ENCODE measurements at places on chromosomes 1 and 21.
A peak's percentile ranks its signal among the peaks of the same experiment; 100 is the strongest.

DNA sequence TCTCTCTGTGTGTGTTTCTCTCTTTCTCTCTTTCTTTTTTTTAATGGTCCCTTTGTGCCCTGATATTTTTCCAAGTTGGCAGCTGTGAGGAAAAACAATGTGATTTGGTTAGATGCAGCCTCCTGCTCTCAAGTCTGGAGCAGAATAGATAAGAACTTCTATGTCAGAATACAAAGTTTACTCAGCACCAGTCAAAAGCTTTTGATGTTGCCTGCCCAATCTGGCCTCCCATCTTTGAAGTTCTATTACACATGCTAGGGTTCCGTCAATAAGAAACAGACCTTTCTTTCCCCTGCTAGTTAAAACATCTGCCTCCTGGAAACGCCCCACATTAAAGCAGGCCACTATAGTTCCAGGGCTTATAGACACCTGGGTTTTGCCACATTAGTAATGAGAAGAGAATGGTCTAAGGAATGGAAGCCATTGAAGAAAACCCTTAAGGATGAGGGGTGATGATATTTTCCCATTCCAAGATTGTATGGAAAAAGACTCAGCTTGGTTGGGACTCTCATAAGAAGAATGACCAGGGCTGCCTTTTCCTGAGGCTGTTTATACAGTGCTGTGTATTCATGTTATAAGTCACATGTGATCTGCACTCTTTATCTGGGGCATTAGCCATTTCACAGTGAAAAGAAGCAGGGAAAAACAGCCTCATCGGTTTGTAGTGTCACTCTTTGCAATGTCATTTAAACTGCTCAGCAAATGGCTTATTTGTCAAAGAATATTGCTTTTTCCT, 414.7 kb upstream of the PROX1 start:
- DNase-seq: no peak

DNA sequence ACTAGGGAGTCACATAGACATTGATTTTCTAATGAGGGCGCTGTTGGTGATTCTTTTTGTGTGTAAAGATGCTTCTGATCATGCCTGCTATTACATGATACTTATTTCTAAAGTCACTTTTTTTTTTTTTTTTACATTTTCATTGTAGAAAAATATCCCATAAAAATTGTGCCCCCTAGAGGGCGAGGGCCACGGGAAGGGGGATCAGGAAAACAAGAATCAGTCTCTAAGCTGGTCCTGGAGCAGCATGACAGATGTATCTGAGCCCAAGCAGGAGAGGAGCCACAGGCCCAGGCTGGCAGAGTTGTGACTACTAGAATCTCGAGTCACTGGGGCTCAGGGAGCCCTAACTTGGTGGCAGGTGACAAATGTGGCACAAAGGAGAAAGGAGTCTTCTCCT, 28.1 kb downstream of the ZSCAN20 start:
- no peak for DNase-seq

DNA sequence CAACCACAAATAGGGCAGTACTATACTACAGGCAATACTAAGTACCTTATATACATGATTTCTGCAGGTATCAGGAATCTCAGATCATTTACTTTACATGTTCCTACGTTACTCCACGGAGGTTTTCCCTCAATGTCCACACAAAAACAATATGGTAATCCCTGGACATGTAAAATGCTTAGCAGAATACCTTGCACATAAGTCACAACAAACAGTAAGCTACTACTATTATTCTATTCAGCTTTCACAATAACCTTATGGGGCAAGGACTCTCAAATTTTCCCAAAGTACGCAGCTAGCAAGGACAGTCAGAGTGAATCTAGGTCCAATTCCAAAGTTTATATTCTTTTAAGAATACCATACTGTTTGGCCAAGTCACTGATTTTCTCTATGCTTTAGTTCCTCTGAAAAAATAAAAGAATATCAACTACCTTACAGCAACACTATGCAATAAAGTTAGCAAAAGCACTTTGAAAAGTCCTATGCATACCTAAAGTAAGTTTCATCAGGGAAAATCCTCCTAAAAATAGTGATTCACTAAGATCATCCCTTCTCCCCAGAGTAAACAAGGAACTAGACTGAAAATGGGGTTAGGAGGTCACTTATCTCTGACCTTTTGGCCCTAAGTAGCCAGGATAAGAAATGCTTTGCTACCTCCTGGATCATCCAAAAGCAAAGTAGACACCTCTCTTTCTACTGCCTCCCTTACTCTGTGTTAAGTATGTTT, 67.4 kb downstream of the LUZP1 start:
- DNase-seq: no peak

DNA sequence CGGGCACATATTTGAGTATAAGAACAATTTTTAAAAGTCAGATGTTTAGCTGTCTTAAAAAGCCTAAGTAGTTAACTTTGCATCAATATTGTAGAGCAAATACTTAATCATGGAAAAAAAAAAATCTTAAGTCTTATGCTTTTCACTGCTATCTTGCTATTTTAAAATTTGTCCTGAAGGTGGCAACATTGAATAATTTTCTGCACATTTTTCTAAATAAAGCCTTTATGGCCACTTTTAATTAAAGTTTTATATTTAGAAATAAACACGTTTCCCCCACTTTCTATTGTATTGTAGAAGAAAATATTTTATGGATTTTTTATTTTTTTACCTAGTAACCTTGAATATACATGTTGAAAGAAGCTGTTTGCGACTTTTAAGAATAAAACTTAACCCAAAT, 198.8 kb downstream of the AMY1C start:
- no peak for DNase-seq

DNA sequence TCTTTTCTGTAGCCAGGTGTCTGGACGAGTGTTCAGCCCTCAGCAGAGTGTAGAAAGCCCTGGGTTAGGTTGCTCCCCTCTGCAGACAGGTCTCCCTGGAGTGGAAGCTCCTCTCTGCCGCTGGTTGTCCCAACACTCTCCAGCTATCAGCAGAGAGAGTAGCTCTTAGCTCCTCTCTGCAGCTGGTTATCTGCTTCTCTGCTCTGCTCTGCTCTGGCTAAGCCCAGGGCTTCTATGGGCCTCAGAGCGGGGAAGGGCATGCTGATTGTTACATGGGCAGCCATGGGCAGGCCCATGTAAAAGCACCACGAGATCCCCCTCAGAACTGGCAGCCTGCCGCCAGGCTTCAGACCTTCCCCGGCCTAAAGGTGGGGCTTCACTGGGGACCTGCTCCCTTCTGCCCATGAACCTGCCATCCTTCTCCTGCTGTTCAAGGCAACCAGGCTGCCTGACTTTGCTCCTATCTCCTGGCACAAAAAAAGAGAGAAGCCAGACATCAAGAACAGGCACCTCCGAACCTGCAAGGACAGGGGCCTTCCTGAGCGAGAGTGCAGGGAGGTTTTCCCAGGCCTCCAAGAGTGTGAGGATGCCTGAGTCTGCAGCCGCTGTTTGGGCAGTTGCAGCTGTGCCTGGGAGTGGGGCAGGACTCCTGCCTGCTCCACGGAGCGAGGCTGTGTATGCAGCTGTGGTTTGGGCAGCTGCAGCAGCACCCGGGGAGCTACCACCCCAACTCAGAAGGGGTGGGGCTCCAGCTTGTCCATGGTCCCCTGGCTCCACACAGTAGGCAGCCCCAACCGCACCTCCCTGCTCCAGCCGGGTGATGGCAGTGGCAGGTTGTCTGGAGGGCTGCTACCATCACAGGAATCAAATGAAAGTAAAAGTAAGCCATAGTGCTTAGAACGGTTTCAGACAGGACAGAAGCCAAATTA, 973.7 kb downstream of the LTN1 start:
- DNase-seq: no peak

GRCh38 chr1:34597877-34598514, 156.9 kb upstream of the GJB5 start:
- peak; percentile 63 for DNase-seq

DNA sequence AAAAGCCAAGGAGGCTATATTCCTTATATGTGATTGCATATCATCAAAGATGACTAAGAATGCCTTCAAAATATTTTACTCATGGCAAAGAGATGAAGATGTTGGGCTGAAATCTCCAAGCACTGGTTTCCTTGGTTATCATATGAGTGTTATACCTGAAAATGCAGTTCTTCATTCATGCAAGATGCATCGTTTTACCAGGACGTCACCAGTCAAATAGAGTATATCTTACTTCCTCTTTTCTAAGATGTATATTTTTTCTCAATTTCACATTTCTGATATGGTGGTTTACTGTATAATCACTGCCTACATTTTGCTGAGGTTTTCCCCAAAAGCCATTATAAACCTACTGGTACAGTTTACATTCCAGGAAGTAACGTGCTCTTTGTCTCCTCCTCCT, 1085.7 kb downstream of the NCAM2 start:
- DNase-seq: no peak

- no peak for DNase-seq
These were observed 155.1 kb upstream of the CAMK1G start for GRCh38 chr1:209428241-209428921.

DNA sequence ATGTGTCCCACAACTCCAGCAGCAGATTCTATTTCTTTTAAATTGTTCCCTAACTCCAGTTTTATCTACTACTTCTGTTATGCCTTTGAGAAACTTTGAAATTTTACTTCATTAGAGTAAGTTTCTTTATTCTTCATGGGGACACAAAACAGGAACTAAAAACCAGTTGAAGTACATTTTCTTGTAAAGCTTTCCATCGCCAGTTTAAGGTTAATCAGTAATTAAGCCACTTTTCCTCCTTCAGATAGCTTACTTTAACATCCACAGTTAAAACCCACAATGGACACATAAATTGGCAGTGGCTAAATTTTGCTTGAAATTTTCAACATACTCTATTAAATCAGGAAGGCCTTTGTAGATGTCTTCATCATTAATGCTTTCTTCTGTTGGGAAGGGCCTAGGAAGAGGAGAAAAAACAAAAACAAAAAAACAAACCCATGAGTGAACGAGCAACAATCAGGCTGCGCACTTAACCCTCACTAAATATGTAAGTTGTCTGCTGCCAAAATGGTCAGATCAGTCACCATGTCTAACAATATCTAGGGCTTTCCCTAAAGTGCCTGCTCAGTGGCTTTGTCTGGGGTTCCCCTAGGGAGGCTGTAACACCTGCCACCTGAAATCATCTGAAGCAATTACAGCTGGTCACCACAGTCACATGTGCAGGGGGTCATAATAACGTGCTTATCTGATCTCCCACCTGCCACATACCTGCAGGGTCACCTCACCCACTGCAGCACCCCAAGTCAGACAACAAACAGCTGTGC, 187.9 kb downstream of the VAV3 start:
- DNase-seq: no peak

GRCh38 chr1:94253456-94254017, 16.2 kb upstream of the ARHGAP29 start:
- no peak for DNase-seq

DNA sequence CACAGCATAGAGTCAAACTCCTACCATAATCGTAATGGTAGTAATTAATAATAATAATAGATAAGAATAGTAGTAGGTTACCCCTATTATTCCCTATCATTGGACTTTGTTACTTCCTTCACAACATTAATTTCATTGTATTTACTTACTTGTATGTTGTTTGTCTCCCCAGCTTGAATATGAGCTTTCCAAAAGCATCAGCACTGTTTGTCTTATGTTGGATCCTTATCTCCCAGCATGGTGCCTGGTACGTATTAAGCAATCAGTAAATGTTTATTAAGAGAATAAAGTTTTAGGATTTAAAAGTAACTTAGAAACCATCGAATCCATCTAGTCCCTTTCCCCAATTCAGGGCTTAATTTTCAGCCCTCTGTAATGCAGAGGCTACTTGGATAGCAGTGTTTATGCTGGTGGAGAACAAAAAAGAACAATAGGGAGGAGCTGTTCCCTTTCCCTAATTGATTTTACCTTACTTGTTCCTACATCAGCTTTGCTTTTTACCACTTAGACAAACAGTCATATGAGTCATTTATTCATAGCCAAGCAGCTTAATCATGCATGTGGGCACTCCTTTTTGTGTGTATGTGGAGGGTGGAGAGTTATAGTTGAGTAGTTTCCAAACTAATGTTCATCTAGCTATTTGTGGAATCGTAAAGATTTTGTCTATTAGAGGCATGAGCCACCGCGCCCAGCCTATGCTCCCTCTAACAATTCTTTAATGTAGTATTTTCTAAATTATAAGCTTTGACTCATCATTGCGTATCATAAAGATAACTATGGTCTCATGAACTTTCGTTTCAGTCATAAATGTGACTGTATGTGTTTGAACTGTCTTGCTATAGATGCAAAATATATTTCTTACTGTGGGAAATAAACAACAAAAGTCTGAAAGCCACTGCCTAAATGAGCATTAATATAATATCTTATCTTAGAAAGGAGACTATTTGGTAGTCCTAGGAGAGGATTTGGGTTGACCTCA, 20.9 kb upstream of the DR1 start:
- no peak for DNase-seq

GRCh38 chr1:25061261-25061995, 131.4 kb upstream of the RUNX3 start:
- DNase-seq: peak; percentile 26

DNA sequence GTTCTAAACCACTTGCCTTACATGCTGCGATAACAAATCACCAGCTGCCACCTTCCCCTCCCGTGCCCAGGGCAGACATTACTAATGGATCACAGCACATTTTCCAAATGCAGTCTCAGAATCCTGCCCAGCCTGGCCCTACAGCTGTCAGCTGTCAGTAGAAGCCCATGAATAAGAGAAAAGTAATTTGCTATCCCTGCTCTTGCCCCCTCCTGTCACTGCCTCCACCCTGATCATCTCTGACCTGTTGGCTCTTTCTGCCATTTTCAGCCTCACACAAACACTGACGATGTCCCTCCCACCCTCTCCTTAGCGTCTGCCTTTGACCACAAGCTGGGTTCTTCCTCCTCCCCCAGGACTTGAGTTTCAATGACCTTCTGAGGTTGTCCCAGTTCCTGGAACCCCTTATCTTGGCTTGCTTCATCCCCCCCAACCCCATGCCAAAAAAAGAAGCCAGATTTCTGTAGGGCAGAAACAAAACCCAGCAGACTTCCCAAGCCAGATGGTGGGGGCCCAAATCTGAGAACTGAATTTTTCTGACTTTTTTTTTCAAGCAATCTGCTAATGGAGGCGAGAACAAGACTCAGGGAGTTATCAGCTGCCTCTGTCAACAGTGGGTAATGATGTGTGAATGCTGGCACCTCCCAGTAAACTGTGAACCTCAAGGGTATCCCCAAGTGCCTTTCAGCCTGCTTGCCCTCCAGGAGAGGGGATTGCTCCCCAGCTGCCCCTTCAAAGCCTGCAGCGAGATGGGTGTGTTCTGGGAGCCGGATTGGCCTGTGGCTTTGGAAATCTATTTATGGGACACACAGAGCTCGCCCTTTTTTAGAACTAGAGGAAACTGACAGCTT, 216.5 kb upstream of the VAMP3 start:
- no peak for DNase-seq

GRCh38 chr1:207670997-207671396, 26.1 kb downstream of the CR1L start:
- DNase-seq: no peak

DNA sequence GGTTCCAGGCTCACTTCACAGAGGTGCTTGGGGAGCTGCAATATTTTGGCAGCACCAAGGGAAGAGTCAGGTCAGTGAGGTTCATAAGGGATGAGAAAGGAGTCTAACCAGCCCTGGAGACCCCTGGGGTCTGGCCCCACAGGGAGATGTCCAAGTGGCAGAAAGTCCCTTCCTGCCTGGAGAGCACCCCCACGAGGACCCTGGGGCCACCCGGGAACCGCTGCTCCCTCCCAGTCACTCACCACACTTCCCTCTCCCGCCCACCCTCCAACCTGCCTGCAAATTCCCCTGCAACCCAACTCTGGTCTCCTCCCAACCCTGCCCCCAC, 6.5 kb upstream of the ITGB2 start:
- no peak for DNase-seq

- DNase-seq: peak; percentile 23
These were observed at the start of gene TFF3 for GRCh38 chr21:42315296-42315891. TSS of gene TFF3 (minus strand) at chr21:42315409. CDS start at chr21:42315374, 35 bp downstream.

GRCh38 chr1:157959750-157960149, 33.7 kb upstream of the KIRREL1 start:
- DNase-seq: no peak

All from activated CD4-positive, CD25-positive, alpha-beta regulatory T cell treated with anti-CD3 and anti-CD28 coated beads, Interleukin-2, amount 50 U/mL, for 72 hours (primary cell).